ENCODE measurements at places on chromosomes 6 and 20. TPM values are rescaled to one million over a fixed set of nuclear protein-coding genes. Genes with fewer than 3 reads are reported as not detected.

Gene TRIM31
- total RNA-seq: 278 TPM

Gene CNPY3
- total RNA-seq: 25.9 TPM

Gene PNLDC1
- not detected for total RNA-seq

Gene VGLL2
- not detected for total RNA-seq

Gene CGA
- total RNA-seq: not detected

Gene CCM2L
- total RNA-seq: 1.7 TPM

Gene SPTLC3
- 9.7 TPM for total RNA-seq

Gene DNAH8
- not detected for total RNA-seq

Gene CGAS
- total RNA-seq: 2.9 TPM

Gene SCUBE3
- 0.09 TPM for total RNA-seq

Gene COL12A1
- total RNA-seq: 18.4 TPM

Gene LRRC1
- total RNA-seq: 69.2 TPM

Gene GFOD1
- 9.2 TPM for total RNA-seq

Gene EPB41L1
- total RNA-seq: 60.6 TPM

Gene PBOV1
- not detected for total RNA-seq

Gene RBM24
- 3.2 TPM for total RNA-seq

Gene ERMARD
- 15.3 TPM for total RNA-seq

Gene CAGE1
- total RNA-seq: not detected

Gene BPIFB4
- total RNA-seq: not detected

Gene C6orf47
- 35.7 TPM for total RNA-seq

Gene SLC22A7
- total RNA-seq: not detected

Gene GTSF1L
- not detected for total RNA-seq

Gene OPN5
- not detected for total RNA-seq

Gene GHRH
- total RNA-seq: not detected

Gene CYP39A1
- total RNA-seq: 2.9 TPM

Gene TRIM10
- total RNA-seq: 5.6 TPM

Gene IP6K3
- total RNA-seq: 0.45 TPM

Gene CST7
- total RNA-seq: 0.85 TPM

Gene PPIL6
- 0.58 TPM for total RNA-seq

Gene OR2B6
- total RNA-seq: not detected
